Fibroblast of the aortic adventitia (primary cell): ENCODE measurements at places on chromosomes 13 and 19.
A peak's percentile ranks its signal among the peaks of the same experiment; 100 is the strongest.

- DNase-seq, result peak; percentile 7
Measured at GRCh38 chr13:79908381-79908780, 427.4 kb downstream of the NDFIP2 start.

DNA sequence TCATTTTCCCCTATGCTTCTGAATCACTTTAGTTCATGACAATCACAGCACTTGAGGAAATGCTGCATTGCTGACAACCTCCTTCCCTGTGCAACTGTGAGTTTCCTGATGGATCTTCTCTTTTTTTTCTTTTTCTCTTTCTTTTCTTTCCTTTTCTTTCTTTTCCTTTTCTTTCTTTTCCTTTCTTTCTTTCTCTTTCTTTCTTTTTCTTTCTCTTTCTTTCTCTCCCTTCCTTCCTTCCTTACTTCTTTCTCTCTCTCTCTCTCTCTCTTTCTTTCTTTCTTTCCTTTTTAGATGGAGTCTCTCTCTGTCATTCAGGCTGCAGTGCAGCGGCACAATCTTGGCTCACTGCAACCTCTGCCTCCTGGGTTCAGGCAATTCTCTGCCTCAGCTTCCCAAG is 247.9 kb upstream of the HTR2A start:
- DNase-seq, result no peak

- no peak for DNase-seq
Measured at GRCh38 chr19:29674374-29675119, 9.3 kb downstream of the PLEKHF1 start.

- DNase-seq, result no peak
Measured at GRCh38 chr13:40381935-40382764, 284.3 kb downstream of the FOXO1 start.

GRCh38 chr13:110150384-110151101 is 156.4 kb downstream of the COL4A1 start:
- DNase-seq, result peak; percentile 45

DNA sequence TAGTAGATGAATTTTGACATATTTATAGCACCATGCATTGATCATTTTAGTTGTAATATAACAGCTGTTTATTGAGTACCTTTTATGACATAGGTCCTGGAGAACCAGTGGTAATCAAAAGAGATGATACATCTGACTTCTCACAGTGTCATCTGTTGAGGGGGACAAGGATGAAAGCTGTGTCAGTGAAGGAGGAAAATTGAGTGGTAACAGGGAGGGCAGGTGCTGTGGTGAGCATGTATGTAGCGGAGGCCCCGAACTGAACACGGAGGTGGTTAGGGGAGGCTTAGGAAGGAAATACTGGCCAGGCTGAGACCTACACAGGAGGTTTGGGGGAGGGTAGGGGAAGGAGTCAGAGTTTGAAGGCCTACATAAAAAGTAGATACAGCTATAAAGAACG is 199.7 kb downstream of the GGACT start:
- DNase-seq, result no peak

- no peak for DNase-seq
Measured at GRCh38 chr13:45365558-45365885, 24.5 kb upstream of the TPT1 start.

DNA sequence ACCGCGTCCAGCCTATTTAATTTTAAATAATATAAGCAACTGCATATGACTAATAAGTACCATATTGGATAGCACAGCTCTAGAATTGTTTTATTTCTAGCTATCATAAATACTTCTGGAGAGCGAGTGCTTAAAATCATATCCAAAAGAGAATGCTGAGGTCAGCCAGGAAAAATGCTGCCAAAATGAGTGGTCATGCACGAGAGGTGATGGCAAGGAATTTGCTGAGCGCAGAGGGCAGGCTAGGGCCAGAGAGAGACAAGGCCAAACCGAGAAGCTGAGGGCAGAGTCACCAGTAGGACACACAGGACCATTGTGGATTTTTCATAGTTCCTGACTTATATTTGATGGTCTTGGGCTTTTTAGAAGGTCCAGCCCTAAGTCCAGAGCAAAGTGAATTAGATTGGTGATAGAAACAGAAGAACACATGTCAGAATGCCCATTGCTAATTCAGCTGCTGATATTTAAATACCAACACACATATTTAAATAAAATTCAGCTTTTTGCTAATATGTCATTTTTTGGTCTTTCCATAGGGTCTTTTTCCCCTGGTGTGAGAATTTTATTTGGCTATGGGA is 33.6 kb upstream of the UBL3 start:
- DNase-seq, result peak; percentile 63

- peak; percentile 86 for DNase-seq
Measured at GRCh38 chr19:48400018-48400742, 6.7 kb downstream of the GRIN2D start.

DNA sequence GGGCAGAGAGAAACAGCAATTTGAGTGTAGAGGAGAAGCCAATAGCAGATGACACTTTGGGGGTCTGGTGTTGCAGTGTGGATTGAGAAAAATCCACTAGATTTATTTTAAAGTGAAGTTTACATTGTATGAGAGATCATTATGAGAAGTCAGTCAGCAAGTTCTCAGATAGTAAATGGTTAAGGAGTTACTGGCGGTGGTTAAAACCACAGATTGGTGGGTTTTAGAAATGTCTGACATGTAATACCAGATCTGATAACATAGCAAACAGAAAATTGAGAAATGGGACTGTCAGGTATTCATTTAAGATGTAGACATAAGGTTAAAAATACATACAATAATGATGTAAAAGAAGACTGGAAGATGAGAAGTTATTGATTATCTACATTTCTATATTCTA is 7.2 kb downstream of the ABHD13 start:
- no peak for DNase-seq
